ENCODE measurements at places on chromosomes 3 and 15. TPM values are rescaled to one million over a fixed set of nuclear protein-coding genes. Genes with fewer than 3 reads are reported as not detected.

FOXL2 gene
- not detected for polyA plus RNA-seq

HACD3 gene
- 25.7 TPM for polyA plus RNA-seq

GNAT1 gene
- not detected for polyA plus RNA-seq

GCNT3 gene
- not detected for polyA plus RNA-seq

B2M gene
- polyA plus RNA-seq: 23,226 TPM

ACKR2 gene
- polyA plus RNA-seq: not detected

CCR5 gene
- polyA plus RNA-seq: not detected

AADACL2 gene
- polyA plus RNA-seq: not detected

TFDP2 gene
- 29.7 TPM for polyA plus RNA-seq

FBXO40 gene
- 0.18 TPM for polyA plus RNA-seq

CFAP20DC gene
- polyA plus RNA-seq: 0.53 TPM

All from IgD-negative memory B cell (primary cell).